ENCODE measurements at places on chromosomes 16 and 17. TPM values are rescaled to one million over a fixed set of nuclear protein-coding genes. Genes with fewer than 3 reads are reported as not detected.

ARL17B gene
- 5.5 TPM for polyA plus RNA-seq

MYLK3 gene
- 69.5 TPM for polyA plus RNA-seq

ZNF668 gene
- 7.2 TPM for polyA plus RNA-seq

RAB26 gene
- 6.4 TPM for polyA plus RNA-seq

CSH2 gene
- polyA plus RNA-seq: not detected

SHISA9 gene
- polyA plus RNA-seq: 0.07 TPM

DNA sequence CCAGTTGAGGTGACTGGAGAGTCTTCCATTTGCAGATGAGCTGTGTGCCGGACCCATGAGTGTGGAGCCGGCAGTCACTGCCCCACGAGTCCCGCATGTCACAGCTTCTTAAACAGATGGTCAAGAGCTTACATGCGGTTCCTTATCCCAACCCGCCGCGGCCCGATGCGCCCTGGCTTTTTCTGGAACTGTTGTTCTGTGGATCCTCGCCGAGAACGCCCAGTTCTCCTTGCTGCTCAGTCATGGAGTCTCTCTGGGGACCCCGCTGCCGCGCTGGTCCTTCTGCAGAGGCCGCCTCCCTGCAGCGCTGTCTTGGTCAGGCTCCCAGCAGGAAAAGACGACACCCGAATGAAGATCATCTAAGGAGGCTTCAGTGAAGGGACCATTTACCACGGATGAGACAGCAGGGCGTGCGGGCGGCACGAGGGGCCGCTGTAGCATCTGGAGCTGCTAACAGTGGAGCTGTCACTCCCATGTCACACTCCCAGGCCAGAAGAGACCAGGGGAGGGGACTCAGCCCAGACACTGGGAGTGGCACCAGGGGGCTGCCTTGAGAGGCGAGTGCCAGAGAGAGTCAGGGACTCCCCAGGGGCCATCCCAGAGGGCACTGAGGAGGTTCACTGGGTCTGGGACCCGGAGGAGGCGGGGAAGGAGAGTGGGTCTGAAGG lies 10.8 kb upstream of the LGALS3BP start:
- peak; percentile 30 for DNase-seq
- H3K4me1 ChIP-seq: peaks cover 42% of the 10 kb centered on the region
- H3K27me3 ChIP-seq: no peaks in the 10 kb centered on the region

GRCh38 chr17:67503184-67503583 lies 126.1 kb downstream of the PITPNC1 start:
- no peaks in the 10 kb centered on the region for H3K27me3 ChIP-seq
- no peak for DNase-seq
- H3K27ac ChIP-seq: no peak overlapping the region
- H3K4me1 ChIP-seq: no peaks in the 10 kb centered on the region
- H3K36me3 ChIP-seq: no peaks in the 10 kb centered on the region

DNA sequence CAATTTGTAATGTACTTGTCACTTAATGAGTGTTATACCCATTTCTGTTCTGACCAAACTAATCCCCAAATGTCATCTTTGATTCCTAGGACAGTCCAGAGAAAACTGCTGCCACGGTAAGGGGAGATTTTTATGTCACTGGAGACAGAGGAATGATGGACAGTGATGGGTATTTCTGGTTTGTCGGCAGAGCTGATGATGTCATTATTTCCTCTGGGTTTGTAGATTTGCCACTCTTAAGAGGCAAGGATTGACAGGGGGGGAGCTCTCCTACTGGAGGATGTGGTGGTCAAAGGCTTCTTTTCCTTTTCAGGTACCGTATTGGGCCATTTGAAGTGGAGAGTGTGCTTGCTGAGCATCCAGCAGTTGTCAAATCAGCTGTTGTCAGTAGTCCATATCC lies 12.5 kb downstream of the THUMPD1 start:
- H3K4me1 ChIP-seq: no peaks in the 10 kb centered on the region
- no peak for DNase-seq
- no peak overlapping the region for H3K27ac ChIP-seq
- no peaks in the 10 kb centered on the region for H3K27me3 ChIP-seq
- H3K36me3 ChIP-seq: peaks cover 5% of the 10 kb centered on the region

DNA sequence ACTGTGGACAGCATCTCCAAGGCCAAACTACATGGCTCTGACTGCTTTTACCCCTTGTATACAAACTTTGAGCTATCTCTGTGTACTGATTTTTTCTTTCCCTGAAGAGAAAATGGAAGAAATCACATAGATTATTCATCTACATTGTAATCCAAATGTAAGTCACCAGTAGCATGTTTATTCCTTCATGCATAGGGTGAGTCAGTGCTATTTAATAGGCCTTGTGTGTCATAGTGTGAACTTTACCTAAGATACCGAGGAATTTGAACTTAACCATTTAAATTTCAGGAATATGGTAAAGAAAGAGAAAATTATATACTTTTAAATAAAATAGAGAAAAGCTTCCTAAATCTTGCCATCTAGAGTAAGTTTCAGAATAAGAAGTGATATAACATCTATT lies 16.5 kb downstream of the PHKB start:
- H3K27ac ChIP-seq: no peak overlapping the region
- H3K4me3 ChIP-seq: no peak overlapping the region

DNA sequence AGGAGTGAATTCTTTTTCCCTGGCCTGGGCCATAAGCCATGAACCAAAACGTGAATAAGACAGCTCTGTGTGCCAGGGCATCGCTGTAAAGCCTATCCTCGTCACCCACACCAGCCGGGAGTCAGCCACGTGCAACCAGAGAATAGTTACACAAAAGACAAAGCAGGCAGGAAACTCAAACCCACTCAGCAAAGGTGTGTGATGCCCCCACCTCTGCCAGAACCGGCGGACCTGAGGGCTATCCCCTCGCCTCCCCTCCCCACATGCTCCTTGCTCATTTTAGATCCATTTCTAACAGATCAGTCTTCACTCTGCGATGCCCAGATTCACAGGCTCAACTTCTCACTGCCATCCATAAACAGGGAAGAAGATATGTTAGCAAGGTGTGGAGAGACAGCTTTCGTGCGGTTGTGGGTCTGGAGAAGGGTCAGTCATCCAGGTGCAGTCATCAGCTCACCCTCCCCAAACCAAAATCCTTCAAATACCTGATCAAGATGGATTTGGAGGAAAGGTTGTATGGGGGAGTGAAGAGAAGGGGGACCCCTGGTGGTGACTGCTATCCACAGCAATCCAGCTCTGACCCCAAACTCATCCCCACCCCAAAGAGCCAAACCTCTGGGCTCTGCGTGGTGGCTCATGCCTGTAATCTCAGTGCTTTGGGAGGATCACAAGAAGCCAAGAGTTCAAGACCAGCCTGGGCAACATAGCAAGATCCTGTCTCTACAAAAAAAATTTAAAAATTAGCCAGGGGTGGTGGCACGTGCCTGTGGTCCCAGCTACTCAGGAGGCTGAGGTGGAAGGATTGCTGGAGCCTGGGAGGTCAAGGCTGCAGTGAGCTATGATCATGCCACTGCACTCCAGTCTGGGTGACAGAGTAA lies 219.2 kb downstream of the C16orf78 start:
- no peaks in the 10 kb centered on the region for H3K27me3 ChIP-seq
- H3K4me3 ChIP-seq: no peak overlapping the region
- no peak overlapping the region for H3K27ac ChIP-seq
- DNase-seq: peak; percentile 18

- no peak for DNase-seq
- no peaks in the 10 kb centered on the region for H3K27me3 ChIP-seq
- H3K36me3 ChIP-seq: no peaks in the 10 kb centered on the region
- H3K4me3 ChIP-seq: no peak overlapping the region
These were observed 6.0 kb upstream of the SLC16A3 start for GRCh38 chr17:82222816-82223215.

GRCh38 chr16:68722119-68723024 lies 14.7 kb upstream of the CDH1 start:
- no peaks in the 10 kb centered on the region for H3K4me1 ChIP-seq
- no peaks in the 10 kb centered on the region for H3K36me3 ChIP-seq
- H3K27ac ChIP-seq: no peak overlapping the region
- H3K4me3 ChIP-seq: no peak overlapping the region

GRCh38 chr17:6548578-6549330 lies 7.6 kb downstream of the PITPNM3 start:
- H3K27me3 ChIP-seq: peaks cover 6% of the 10 kb centered on the region
- no peak overlapping the region for H3K27ac ChIP-seq
- DNase-seq: peak; percentile 7

- no peak for DNase-seq
- H3K27me3 ChIP-seq: no peaks in the 10 kb centered on the region
- H3K4me3 ChIP-seq: no peak overlapping the region
- peaks cover 2% of the 10 kb centered on the region for H3K36me3 ChIP-seq
- H3K27ac ChIP-seq: no peak overlapping the region
- peaks cover 13% of the 10 kb centered on the region for H3K4me1 ChIP-seq
These were observed 3.3 kb upstream of the BRD7 start for GRCh38 chr16:50371936-50372595.

DNA sequence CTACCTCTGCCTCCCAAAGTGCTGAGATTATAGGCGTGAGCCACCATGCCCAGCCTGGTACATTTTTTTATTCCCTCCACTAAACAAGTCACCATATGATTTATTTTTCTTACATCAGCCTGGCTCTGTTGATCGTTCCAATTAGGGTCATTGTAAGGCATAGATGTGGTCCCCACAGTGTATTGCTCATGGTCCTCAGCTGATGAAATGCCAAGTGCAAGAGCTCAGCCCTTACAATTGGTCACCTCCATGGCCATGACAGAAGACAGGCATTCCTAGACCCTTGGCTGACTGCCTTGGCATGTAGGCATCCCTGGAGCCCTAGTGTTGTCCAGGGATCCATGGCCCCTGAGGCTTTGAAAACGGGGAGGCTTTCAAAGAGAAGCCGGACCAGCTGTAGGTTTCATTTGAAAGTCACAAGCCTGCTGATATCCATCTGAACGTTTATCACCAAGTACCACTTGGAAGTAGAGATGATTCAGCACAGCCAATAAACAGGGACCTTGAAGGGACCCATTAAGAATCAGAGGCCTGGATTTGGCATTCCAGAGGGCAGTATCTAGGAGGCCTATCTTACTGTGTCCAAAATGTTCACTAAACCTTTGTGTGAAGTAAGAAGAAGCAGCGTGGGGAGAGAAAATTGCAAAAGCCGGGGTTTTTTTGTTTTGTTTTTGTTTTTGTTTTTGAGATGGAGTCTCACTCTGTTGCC lies 20.6 kb upstream of the PRKCA start:
- no peaks in the 10 kb centered on the region for H3K4me1 ChIP-seq
- H3K27me3 ChIP-seq: no peaks in the 10 kb centered on the region
- H3K4me3 ChIP-seq: no peak overlapping the region
- DNase-seq: no peak
- no peak overlapping the region for H3K27ac ChIP-seq

- H3K36me3 ChIP-seq: peaks cover 99% of the 10 kb centered on the region
- H3K27me3 ChIP-seq: no peaks in the 10 kb centered on the region
- H3K4me1 ChIP-seq: no peaks in the 10 kb centered on the region
- no peak overlapping the region for H3K27ac ChIP-seq
- no peak for DNase-seq
These were observed 11.5 kb upstream of the TMEM106A start for GRCh38 chr17:43200127-43200526.

GRCh38 chr16:73096510-73096909 lies 48.6 kb upstream of the ZFHX3 start:
- H3K4me1 ChIP-seq: no peaks in the 10 kb centered on the region
- no peaks in the 10 kb centered on the region for H3K27me3 ChIP-seq
- H3K36me3 ChIP-seq: no peaks in the 10 kb centered on the region

GRCh38 chr17:79888811-79889634 lies 49.8 kb upstream of the CBX4 start:
- no peaks in the 10 kb centered on the region for H3K27me3 ChIP-seq
- no peak overlapping the region for H3K4me3 ChIP-seq
- H3K4me1 ChIP-seq: peaks cover 18% of the 10 kb centered on the region
- no peak for DNase-seq
- H3K36me3 ChIP-seq: no peaks in the 10 kb centered on the region
- H3K27ac ChIP-seq: no peak overlapping the region

DNA sequence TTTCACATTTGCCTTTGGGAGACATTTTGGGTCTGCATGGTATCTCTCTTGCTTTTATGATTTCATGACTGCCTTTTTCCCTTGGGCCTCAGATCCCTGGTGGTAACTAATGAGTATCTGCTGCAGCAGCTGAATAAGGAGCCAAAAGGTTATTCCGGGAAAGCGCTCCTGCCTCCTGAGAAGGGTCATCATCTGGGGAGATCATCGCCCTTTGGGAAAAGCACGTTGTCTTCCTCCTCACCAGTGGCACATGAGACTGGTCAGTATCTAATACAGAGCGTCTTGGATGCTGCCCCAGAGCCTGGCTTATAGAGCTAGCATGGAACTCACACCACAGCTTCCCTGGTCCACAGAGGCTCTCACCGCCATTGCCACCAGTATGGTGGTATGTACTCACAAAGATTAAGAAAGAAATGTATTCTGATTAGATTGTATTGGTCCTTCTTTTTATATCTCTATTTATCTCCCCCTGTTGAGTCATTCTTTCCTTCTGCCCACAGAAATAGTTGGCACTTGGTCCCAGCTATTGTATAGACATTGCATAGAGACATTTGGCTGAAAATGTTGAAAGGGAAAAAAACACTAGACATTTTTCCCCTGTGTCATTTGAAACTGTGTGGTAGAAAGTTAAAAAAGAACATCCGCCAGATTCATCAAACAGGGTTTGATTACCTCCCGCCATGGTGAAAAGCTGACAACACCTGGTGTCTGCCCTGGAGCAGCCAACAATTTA lies 8.4 kb downstream of the TPPP3 start:
- H3K27ac ChIP-seq: no peak overlapping the region
- H3K27me3 ChIP-seq: no peaks in the 10 kb centered on the region
- no peak for DNase-seq
- no peaks in the 10 kb centered on the region for H3K36me3 ChIP-seq
- no peaks in the 10 kb centered on the region for H3K4me1 ChIP-seq
- H3K4me3 ChIP-seq: no peak overlapping the region

GRCh38 chr17:76791053-76791980 lies 53.4 kb downstream of the MFSD11 start:
- no peak overlapping the region for H3K4me3 ChIP-seq
- H3K36me3 ChIP-seq: no peaks in the 10 kb centered on the region
- H3K27me3 ChIP-seq: no peaks in the 10 kb centered on the region
- H3K4me1 ChIP-seq: peaks cover 8% of the 10 kb centered on the region

GRCh38 chr16:57224651-57225335 lies 20.3 kb upstream of the ARL2BP start:
- no peaks in the 10 kb centered on the region for H3K4me1 ChIP-seq
- no peaks in the 10 kb centered on the region for H3K27me3 ChIP-seq
- no peak overlapping the region for H3K27ac ChIP-seq
- no peaks in the 10 kb centered on the region for H3K36me3 ChIP-seq

Measured in heart right ventricle (tissue), 16 donors.